Stimulated activated CD8-positive, alpha-beta memory T cell treated with anti-CD3 and anti-CD28 coated beads, Interleukin-4, amount 100 ng/mL, for 1 hour (primary cell): ENCODE measurements at places on chromosomes 12 and 14.

DNA sequence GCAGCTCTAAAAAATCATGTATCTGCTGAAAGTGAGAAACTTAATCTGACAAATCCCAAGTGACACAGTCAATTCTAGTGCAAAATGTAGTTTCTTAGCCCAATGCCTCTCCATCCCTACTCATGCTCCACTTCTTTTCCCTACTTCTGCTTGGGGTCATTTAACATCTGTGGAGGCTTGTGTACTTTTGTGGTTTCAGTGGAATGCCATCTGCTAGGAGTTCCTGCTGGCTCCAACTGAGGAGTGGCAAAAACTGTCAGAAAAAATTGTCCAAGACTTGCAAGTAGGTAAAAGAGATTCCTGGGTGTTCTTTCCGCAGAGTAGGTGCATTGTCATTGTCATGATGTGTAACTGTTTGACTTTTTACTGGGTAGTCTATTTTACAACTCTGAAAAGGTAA lies 12.5 kb upstream of the AVPR1A start:
- DNase-seq: no peak

DNA sequence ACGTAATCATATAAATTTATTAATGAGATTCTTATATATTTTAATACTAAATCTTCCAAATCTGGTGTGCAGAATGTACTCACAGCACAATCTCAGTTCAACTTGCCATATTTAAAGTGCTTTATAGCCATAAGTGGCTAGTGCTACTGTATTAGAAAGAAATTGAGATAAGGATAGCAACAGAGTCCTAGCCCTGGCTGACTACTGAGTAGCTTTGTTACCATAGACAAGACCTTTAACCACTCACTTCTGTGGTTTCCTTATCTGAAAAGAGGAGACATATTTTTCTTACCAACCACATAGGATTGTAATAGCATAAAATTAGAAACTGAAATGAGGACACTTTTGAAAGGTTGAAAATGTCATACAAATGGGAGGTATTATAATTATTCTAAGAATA lies 2.0 kb upstream of the CHURC1 start:
- no peak for DNase-seq

- no peak for DNase-seq
These were observed 42.1 kb upstream of the CHGA start for GRCh38 chr14:92880851-92881250.

DNA sequence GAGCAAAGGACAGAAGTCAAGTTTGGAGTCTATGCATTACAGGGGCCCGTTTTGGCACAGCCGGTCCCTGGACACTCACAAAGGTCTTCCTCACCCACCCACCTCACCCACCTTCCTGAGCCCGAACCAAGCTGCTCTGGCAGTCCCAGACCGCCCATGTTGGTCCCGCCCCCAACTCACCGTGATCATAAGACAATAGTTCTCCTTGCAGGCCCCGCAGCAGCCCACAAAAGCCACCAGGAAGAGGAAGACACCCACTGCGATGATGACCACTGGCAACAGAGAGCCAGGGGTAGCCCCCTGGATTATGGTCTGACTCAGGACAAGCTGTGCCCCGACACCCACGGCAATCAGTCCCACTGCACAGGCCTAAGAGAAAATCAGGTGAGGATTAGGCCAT lies 1.8 kb downstream of the CD63 start:
- no peak for DNase-seq
